ENCODE measurements at places on chromosomes 1 and 21. TPM values are rescaled to one million over a fixed set of nuclear protein-coding genes. Genes with fewer than 3 reads are reported as not detected.

DNA sequence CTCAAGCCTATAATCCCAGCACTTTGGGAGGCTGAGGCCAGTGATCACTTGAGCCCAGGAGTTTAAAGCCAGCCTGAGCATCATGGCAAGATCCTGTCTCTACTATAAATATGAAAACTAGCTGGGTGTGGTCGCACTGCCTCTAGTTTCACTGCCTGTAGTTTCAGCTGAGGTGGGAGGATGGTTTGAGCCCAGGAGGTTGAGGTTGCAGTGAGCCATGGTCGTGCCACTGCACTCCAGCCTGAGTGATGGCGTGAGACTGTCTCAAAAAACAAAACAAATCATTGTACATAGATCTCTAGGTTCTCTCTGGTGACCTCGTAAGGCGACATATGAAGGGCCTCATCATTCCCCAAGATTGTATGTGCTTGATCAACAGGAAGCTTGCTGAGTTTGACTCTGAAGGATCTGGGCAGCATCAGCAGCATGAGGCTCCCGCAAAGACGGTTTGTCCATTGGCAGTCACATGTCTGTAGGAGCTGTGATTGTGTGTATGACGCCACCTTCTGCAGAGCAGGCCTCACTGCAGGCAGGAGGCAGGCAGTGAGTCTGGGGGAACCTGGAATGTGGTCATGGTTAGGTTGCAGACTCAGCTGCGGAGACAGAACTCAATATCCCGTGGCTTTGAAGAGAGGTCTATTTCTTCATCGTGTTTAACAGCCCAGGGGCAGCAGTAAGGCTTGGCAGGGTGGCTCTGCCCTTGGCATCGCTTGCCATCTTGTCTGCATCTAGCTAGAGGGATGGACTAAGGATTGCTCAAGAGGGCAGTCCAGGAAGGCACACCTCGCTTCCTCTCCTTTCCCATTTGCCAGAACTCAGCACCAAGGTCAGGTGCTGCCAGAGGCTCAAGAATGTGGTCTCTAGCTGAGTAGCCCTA is 14.0 kb downstream of the ATP5PO start:
- no peak for DNase-seq

The VWA5B1 gene
- 1.2 TPM for polyA plus RNA-seq

The CD53 gene
- 6.7 TPM for polyA plus RNA-seq

DNA sequence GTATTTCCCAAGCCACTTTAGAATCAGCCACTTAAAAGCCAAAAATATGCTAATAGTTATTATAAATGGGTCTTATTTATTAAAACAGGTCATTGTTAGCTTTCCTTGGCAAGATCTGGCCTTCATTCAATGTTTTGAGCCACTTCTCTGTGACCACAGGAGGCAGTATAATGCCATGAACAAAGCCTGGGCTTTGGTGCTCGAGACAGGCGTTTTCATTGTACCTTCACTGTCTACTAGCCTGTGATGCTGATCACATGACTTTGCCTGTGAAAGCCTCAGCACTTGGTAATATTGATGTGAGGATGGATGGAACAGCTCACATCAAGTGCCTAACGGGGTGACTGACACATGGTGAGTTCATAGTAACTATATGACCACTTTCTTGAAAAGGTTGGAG is 217.0 kb downstream of the RWDD3 start:
- DNase-seq = no peak

The ELAPOR1 gene
- polyA plus RNA-seq = 2.2 TPM

Data from right renal cortex interstitium (tissue), 3 donors.